ENCODE measurements at places on chromosomes 5 and 9.

- no peak for DNase-seq
Measured at GRCh38 chr5:431001-431710, 11.8 kb upstream of the EXOC3 start.

DNA sequence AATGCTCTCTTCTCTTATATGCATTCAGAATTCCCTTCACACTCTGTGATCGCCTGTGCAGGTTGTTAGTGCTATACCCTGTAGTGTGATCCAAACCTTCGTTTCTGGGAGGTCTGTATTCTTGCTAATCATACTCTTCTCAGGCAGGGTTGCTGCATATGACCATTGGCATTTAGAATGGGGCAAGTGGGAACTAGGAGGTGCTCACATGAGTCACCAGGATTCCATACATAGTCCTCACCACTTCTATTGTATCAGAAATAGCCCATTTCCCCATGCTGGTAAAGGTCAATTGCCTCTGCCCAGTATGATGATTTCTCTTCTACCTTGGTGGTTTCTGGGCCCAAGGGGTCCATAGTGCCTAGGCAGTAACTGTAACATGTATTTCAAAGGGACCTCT is 443.5 kb upstream of the CDH6 start:
- DNase-seq = no peak

- no peak for DNase-seq
Measured at GRCh38 chr5:121319292-121319691, 532.4 kb upstream of the FTMT start.

GRCh38 chr9:22469928-22470544 is 23.4 kb downstream of the DMRTA1 start:
- DNase-seq = no peak

DNA sequence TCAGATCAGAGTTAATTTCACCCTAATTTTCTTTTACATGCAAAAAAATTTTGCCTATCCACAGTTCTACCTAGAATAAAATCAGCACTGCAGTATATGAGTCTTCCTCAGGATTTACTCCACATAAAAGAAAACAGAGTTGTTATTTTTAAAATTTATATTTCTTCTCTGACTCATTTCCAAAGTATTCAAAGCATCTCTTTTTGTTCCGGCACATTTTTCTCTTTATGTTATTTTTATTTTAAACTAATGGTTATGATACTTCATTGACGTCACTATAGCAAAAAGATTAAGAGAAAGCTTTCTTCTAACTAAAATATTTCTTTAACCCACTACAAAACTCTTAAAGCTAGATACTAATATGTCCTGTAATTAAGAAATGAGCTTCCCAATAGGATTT is 590.4 kb downstream of the PRELID2 start:
- DNase-seq = no peak

DNA sequence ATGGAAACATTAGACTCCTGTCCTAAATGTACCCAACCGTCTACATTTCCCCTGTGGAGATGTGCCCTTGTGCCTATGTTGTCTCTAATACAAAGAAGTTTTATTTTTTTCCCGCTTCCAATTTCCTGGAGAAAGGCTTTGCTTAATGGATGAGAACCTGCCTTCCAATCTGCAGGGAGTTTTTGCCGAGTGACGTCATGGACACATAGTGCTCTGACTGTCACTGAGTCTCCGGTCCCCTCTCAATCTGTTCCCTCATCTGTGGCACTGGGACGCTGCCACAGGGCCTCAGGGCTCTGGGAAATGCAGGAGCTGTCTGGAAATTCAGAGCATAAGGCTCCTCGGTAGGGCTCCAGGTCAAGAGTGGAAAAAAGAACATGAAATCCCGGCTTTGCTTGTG is 144.8 kb downstream of the PDZD2 start:
- no peak for DNase-seq

- no peak for DNase-seq
Measured at GRCh38 chr5:140966293-140967225, at the start of gene PCDHAC2. Gene PCDHAC2, plus strand, starts transcription at chr5:140966476. Its CDS starts 291 bp downstream, at chr5:140966767.

- no peak for DNase-seq
Measured at GRCh38 chr5:149935431-149935901, 9.1 kb downstream of the PDE6A start.
